ENCODE measurements at places on chromosomes 7 and 10.

GRCh38 chr10:84706431-84706830 lies 378.0 kb downstream of the CCSER2 start:
- DNase-seq, result no peak

DNA sequence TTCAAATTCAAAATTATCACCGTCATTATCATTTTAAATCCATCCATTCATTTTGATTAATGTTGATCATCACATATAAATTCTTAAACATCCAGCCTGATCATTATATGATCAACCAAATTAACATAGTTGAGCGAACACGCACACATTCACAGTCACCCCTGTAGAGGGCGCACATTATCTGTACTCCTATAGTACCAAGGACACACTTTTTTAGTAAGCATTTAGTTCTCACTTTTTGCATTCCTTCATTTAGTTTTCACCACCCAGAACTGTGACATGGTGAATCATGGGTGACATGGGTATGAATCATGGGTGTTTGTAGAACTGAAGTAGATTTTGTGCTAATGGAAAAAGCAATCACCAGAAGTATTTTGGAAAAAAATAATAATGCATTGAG lies 26.0 kb upstream of the ZNF735 start:
- no peak for DNase-seq

DNA sequence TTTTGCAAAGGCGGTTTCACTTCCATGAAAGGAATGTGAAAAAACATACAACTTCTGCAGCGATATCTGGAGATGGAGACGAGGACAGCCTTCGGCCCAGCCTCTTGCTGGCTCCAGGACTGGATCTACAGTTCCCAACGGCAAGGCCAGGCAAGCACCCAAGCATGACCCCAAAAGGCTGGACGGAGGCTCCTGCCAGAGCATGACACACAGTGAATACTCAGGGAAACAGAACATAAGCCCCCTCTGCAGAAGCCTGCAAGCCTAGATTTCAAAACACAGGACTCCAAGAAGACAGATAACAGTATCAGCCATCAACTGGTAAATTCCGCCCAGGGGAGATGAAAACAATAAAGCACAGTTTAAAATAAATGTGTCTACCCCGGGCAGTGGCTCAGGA lies 3.3 kb upstream of the LRRC27 start:
- DNase-seq, result no peak

DNA sequence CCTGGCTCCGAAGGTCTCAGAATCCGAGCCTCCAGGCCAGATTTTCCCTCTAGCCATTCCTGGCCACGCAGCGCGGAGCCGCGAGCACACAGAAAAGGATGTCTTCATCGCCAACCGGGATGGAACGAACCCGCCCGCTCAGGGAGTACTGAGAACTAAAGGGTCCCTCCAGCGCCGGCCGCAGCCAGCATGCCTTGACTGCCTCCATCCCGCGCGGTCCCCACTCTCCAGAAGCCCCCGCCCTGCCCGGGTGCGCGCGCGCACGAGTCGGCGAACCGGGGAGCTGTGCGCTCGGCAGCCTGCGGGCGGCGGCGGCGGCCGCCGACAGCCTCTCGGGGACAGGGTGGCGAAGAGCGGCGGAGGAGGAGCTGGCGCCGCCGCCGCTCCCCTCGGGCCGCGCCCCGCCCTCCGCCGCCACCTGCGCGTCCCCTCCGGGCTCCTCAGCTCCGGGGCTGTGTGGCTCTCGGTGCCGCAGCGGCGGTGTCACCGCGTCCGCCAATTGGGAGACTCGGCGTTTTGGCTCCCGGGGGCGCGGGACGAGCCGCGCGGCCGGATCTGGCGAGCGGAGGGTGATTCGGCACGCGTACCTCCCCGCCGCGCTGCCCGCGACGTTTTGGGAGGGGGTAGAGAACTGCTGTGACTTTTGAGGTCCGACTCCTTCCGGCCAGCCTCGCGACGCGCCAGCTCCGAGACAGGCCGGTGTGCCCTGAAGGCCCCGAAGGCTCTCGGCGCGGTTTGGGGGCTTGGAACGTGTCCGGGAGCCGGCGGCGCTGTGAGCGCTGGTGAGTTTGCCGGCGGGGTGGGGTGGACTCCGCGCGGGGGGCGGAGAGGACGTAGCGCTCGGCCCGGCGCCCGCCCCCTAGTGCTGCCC lies 453 bp upstream of the GALNT17 start:
- DNase-seq, result no peak

All from DMS79 (cell line).